ENCODE measurements at places on chromosomes 7 and 10.

DNA sequence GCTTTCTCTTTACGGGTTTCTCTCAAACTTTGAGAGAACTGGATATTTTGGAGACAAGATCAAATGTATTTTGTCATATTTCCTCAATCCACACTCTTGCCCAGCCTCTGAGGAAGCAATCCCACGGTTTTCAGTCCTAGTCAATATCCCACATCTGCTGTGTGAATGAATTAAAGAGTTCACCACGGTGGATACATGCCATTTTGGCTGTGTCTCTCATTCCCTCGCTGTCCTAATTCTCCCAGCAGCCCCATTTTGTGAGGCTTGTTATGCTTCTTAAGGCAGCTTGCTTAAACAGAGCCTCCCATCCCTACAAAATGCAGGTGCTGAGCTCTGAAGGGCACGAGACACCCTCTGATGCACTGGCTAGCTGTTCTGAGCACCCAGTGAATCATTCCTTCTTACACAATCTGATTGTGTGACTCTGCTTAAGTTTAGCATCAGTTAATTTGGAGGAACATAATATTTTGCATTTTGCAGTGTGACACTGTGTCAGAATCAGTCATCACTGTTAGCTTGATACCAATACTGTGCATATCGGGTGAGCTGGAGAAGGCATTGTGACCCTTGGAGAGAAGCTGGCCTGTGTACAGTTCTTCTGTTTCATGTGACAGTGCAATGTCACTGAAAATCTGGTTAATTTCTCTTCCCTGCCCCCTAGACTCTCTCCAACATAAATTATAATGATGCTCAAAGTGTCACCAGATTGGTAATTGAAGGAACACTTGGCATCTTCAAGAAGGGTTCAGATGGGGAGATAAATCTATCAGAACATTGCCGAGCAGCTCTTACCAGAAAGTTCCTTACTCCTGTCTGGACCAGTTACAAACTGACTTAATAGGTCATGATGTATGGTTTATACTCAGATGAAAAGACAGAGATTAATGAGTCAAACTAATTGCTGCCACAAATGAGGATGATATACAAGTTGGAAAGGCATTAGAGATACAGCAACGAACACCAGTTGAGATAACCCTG lies 103.7 kb upstream of the AOAH start:
- DNase-seq = no peak

GRCh38 chr7:33789871-33790630 lies 115.3 kb upstream of the BMPER start:
- DNase-seq = no peak

DNA sequence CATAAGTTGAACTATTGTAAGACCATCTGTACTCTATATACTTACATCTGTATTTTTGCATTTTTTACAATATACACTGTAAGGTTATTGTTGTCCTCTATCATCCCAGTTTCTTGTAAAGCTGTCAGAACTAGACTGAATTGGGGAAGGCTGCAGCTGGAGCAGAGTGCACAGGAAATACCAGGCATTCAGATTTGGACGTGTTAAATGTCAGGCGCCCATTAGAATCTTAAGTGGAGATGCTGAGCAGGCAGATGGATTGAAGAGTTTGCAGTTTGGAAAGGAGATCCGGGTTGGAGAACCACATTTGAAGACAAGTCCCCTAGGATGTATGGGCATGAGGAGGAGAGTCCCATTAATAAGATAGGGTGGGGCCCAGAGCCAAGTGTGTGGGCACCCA lies 40.4 kb downstream of the MTURN start:
- DNase-seq = no peak

DNA sequence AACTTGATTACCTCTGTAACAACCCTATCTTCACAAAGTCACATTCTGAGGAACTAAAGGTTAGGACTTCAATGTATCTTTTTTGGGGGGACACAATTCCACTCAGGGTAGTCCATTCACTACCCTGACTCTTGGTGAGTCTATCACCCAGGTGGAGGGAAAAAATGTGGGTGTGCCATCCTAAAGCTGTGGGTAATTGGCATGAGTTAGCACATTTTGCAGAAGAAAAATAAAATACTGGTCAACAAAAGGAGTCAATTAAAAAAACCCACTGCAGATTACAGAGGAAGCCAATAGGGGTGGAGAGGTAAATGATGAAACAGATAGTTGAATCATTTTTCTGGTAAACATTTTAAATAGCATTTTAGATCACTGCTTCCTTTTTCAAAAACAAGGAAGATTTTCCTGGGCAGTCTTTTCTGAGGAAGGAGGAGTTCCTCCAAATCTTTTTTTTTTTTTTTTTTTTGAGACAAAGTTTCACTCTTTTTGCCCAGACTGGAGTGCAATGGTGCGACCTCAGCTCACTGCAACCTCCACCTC lies 5.1 kb upstream of the BLVRA start:
- no peak for DNase-seq

DNA sequence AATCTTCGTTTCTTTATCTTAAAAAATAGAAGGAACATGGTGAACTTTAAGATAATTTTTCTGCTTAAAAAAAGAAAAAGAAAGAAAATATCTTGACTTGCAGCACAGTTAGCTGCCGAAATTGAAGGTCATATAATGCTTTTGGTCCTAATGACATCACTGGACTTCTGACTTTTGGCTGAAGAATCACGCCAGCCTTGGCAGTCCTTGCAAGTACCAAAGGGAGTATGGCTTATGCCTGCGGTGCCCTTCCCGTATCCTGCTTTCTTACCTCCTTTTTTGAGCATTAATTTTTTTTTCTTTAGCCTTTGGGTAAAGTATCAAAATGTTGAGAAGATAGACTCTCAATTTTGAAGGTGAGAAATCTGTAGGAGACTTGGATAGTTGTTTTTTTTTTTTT lies 7.0 kb downstream of the BMPR1A start:
- no peak for DNase-seq

DNA sequence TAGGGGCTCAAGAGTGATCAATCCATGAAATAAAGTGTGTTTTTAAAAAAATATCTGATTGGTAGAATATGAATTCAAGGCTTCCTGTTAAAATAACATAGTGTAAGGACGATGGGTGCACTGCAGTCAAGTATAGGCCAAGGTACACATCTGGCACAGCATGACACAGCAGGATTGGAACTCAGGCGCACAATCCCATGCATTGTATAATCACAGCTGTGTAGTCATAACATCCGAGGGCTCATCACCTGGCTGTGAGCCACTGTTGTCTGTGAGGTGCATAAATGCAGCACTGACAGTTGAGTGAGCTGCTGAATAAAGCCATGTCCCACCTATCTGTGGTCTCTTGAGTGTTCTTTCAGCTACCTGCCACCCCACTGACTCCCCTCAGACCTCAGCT lies 142.3 kb upstream of the HPS1 start:
- no peak for DNase-seq

- DNase-seq = no peak
Observed at GRCh38 chr10:85615556-85615955, 751.0 kb downstream of the GRID1 start.

DNA sequence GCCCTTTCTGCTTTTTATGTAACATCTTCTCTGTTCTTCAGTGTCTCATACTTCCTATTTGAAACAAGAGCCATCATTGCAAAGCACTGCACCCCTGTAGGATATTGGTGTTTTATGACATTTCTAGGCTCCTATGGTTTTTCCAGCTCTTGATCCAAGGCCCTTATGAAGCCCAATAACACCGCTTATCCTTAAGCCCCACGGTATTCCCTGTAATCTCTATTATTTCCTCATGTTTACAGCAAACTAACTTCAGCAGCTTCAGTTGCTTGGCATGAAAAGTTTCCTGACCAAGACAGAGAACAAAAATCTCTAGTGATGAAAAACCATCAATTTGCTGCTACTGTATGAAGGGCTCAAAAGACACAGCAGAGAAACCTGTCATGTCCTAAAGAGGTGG lies 34.1 kb upstream of the TES start:
- no peak for DNase-seq

DNA sequence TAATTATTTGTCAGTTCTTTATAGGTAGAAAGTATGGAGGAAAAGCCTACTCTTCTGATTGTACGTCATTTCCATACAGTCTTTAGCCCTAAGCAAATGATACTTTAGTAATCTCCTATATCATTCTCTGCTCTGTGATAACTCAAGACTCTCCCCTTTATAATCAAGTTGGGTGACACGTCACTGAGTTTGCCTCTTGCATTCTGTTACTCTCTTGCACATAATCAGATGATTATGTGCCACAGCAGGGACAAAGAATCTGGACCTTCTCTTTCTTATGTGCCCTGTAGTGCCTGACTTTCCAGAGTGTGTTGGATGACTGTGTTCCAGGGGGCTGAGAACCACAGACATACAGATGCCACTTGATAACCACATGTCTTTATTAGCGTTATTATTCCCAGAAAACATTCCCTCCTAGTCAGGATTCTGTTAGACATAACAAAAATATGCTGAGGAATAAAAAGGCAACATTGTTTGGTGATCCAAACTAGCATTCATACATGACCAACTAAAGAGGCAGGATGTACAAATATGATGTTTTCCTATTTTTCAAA lies 116.4 kb upstream of the HGF start:
- no peak for DNase-seq

- DNase-seq = no peak
Observed at GRCh38 chr7:55108818-55109217, 90.0 kb downstream of the EGFR start.
